ENCODE measurements at places on chromosomes 3 and 15.

DNA sequence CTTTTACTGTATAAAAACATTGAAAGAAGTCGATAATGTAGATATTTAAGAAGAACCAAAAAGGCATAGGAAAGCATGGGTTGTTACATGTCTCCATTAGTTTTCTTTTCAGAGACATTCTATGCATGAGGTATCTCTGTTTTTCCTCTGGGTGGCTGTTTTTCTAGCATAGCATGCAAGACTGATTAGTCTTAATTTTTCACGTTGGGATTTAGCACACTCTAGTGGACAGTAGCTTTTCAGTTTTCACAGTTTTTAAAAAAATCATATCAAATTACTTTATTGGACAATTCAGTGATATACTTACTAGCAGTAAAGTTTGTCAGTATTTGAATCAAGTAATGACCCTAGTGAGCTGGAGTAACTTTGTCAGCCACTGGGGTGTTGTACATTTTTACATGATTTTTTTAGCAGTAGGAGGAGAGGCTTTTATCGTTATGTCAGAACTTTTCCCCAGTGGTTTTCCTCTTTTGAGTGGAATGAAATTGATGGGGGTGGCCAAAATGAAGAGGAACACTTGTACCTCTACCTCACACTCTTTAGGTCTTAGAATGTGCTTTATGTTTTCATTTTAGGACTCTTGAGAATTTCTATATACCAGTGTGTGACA lies 57.2 kb downstream of the SEC22A start:
- no peak for DNase-seq

DNA sequence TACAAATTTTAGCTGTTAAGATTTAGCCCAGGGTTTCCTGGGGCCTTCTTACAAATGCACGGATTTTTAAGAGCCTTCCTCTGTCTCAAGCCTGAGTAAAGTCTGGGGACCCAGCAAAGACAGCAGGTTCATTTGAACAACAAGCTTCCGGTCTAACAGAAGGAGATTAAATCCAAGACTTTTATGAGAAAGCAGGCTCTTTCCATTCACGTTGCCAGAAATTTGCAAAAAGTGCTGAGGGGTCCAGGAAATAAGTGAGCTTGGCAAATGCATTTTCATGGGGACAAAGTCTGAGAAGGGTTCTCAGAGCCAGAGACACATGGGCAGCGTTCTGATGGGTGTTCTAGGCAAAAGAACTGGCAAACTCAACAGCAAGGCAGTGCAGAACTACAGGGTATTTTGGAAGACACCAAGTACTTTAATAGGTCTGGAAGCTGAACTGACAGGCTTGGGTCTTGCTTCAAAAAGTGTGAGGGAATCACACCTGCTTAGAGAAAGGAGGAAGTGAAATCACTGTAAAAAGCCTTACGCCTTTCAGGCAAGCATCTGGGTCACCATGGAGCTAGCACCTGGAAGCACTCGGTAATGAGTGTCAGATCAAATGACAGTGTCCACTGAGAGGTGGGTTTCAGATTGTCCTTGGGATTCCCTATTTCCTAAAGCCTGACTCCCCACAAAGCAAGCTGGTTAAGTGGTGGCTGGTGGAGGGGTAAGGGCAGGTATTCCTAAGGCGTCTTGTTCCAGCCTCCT lies 115.8 kb upstream of the ARHGEF3 start:
- DNase-seq = no peak

- DNase-seq = no peak
These were observed 962 bp downstream of the NMNAT3 start for GRCh38 chr3:139676632-139677387.

- DNase-seq = peak; percentile 52
These were observed 183.9 kb downstream of the TPRG1 start for GRCh38 chr3:189355481-189356201.

- DNase-seq = no peak
These were observed 17.9 kb downstream of the CRYGS start for GRCh38 chr3:186526256-186526606.

- DNase-seq = no peak
These were observed 11.9 kb downstream of the GPR176 start for GRCh38 chr15:39908186-39908585.

DNA sequence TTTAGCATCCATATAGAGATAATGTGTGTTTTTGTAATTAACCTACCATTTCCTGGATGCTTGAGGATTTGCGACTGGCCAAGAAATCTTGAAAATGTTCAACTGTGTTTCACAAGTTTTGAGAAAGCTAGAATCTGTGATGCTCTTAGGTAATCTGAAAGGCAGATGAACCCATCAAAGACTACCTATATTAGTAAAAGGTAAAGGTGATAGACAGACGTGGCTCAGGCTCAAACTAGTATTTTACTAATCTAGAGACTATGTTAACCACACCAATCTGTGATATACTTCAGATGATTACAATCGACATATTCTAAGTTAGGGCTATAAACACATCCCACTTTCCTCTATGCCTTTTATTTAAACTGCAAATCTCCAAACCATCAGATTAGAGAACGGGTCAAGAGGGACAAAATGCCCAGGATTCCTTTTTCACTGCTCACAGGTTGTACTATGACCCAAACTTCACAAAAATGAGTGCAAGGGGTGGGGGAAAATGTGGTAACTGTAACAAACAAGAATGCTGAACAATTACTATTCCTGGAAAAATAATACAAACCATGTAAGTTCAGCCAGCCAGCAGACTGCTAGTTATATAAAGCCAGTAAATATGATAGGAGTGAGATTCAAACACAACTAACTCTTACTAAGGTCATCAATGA lies 295.1 kb downstream of the FOXP1 start:
- DNase-seq = no peak

GRCh38 chr15:92670621-92671020 lies 15.0 kb upstream of the FAM174B start:
- no peak for DNase-seq

DNA sequence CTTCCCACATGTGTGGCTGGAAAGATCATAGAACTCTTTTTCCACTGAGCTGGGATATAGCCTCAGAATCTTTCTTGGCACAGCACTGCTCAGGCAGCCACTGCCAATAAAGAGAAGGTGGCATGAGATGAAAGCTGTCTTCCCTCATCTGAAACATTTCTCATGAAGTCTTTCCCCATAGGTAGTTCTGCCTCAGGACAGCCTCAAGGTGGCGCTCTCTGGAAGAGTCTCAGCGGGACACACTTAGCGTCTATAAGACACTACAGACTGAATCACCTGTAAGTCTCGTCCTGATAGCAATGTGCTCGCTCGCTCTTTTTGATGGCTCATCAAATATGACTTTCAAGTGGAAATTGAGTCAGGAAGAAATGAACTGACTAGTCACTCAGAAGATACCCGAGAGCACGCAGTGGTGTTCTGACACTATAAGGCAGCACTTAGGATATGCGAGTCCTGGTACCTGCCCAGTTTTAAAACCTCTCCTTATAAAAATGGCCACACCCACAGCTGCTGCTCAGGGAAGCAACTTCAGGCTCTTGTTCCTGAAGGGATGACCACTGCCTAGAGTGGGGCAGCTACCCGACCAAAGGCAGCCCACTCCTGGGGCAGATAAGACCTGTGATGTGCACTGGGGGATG lies 269.5 kb downstream of the SUCLG2 start:
- DNase-seq = peak; percentile 10

DNA sequence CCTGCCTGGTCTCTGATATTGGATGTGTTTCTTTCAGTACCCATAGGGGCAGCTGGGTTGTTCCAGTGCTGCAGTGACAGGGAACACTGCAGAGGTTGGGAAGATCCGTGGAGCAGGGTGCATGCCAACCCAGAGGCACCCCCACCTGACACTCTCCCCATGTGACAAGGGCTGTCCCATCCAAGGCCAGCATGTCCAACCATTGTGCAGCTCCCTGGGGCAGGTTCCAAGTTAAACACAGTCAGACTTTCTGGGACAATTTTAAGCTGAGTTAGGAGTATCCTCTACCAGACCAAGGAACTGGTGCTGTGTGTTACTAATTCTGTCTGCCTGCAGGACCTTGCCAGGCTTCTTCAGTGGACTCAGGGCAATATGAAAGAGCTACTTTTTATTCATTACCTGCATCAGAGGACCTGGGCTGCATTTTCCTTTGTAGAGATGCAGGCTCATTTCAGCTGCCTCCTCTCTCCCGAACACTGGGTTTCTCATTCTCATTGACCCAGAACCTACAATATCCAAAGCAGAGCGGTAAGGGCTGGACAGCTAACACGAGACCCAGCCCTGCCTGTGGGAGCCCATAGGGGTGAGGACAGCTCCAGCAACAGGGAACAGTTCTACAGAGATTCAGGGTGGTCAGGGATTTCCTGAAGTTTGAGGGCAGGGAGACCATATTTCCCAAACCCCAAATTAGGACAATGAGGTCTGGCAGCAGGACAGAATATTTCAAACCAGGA lies 72.7 kb downstream of the SPSB4 start:
- no peak for DNase-seq

- DNase-seq = no peak
These were observed 112.1 kb upstream of the MB21D2 start for GRCh38 chr3:193029800-193030199.

DNA sequence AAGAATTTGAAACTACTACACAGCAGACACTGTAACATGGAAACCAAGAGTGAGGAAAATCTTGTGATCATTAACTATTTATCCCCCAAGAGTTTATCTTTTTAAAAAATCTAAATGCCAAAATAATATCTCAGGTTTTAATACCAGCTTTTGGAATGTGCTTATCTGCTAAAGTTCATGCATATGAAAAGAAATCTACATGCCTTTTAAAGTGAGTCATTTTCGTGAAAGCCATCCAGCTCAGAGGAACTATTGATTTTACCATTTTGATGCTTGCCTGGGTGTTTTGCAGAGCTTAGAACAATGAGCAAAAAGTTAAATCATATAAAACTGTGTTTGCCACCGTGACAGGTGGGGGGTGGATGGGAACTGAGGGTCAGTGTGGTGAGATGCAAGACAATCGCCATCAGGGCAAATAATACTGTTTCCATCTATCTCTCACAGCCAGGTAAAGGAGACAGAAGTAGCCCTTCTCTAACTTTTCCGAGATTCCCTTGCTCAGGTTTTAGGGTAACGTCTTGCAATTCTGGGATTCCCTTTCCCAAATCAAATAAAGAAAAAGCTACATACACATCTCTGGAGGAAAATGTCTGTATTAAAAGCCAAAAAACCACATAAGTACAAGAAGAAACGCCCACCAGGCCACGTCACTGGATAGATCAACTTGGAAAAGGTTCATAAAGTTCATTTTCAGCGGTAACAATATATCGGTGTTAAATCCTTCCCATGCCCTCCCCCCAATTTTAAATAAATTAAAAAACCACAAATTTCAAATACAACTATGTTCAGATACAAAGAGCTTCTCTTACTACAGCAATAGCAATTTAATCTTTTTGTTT lies 2.0 kb downstream of the TMEM158 start:
- no peak for DNase-seq

- DNase-seq = peak; percentile 73
These were observed 77.8 kb upstream of the HES1 start for GRCh38 chr3:194058189-194058571.

GRCh38 chr15:56616551-56616950 lies 116.8 kb downstream of the ZNF280D start:
- no peak for DNase-seq

- DNase-seq = no peak
These were observed 80.4 kb downstream of the TGFBR2 start for GRCh38 chr3:30686799-30687198.

- no peak for DNase-seq
These were observed 48.4 kb downstream of the ST6GAL1 start for GRCh38 chr3:186978712-186979111.

DNA sequence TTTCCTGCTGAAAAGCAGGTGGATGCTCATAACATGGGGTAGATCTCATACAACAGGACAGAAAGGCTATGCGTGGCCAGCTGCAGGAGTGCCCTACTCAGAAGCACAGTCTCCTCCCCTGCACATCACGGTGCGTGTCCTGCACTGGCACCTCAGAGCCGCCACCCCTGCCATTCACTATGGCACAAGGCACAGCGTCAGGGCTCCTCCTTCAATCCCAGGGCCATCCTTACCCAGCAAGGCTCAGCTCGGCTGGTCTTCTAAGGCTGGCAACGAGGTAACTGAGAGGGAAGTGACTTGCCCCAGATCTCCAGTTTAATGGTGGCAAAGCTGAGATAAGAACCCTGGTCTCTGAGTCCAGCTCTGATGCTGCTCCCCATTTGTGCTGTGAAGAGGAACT lies 97.1 kb downstream of the CPN2 start:
- DNase-seq = no peak

GRCh38 chr3:118171236-118171852 lies 863.3 kb downstream of the IGSF11 start:
- no peak for DNase-seq

DNA sequence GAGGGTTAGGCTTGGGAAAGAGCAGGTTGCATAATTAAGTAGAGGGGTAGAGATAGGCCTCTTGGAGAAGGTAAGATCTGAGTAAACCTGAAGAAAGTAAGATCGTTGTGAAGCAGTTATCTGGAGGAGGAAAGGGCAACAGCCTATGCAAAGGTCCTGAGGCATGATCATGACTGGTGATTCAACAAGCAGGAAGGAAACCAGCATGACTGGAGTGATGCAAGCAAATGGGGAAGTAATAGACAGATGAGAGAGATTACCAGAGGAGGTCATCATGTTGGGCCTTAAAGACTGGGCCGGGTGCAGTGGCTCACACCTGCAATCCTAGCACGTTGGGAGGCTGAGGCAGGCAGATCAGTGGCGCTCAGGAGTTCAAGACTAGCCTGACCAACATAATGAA lies 360.2 kb downstream of the EPHB1 start:
- no peak for DNase-seq

DNA sequence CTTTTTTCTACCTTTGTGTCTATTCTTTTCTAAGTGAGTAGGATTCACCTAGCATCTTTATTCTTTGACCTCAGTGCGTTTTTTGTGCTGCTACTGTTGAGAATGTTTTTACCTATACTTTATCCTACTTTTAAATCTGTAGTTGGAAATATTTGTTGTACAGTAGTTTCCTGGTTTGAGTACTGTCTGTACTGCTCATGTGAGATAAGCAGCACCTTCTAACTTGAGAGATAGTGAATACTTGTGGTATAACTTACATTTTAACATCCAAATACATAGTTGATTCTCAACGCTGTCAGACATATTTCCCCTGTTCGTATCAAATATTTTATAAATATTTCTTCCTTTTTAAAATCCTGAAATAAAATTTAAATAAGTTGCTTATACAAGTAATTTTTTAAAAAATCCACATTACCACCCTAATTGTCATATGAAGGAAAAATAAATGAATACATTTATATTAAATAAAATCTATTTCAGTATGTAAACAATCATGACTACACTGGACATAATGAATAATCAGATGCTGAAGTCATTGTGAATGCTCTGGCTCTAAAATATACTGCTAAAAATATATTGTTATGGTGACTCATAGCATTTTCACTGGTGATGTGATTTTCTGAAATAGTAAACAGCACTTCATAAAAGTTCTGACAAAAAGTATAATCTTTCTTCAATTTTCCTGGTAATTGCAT lies 17.4 kb downstream of the ATP11B start:
- no peak for DNase-seq

GRCh38 chr3:71488391-71488809 lies 95.1 kb downstream of the FOXP1 start:
- DNase-seq = no peak
